ENCODE measurements at places on chromosomes 1 and 21. TPM values are rescaled to one million over a fixed set of nuclear protein-coding genes. Genes with fewer than 3 reads are reported as not detected.
A peak's percentile ranks its signal among the peaks of the same experiment; 100 is the strongest.

- DNase-seq = no peak
These were observed 23.1 kb downstream of the RCC2 start for GRCh38 chr1:17416389-17416788.

GRCh38 chr1:228497817-228498216, 10.6 kb downstream of the RNF187 start:
- DNase-seq = no peak

DNA sequence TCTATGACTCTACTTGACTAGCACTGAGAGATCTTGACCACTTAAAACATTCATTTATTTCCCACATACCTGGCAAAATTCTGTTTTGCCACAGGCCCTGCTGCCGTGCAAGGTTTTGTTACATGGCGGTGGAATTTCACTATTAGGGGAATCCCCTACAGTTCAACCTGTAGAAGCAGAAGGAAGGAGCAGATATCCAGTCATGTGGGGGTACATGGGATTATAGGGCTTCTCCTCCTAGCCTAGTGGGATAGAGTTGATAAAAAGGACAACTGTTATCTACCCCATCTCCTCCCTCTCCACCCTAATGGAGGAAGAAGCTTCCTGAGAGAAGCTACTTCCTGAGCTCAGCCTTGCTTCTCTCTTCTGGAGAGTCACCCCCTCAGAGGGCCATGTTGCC, 17.7 kb upstream of the PROK1 start:
- no peak for DNase-seq

DNA sequence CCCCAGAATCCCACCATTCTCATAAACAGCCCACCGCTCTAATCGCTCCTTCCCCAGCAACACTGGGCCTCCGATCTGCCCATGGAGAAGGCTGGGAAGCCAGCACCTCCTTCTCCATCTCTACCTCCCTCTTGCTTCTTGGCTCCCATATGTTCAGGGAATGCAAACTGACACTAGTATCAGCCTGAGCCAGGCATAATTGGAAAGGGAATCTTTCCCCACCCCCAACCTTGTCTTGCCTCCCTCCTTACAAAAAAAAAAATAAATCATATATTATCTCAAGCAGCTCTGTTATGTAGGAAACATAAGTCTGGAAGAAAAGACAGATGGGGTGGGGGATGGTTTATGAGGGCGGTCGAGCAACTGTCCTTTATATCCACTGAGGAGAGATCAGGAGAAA, 127.2 kb downstream of the NAV1 start:
- DNase-seq = no peak

DNA sequence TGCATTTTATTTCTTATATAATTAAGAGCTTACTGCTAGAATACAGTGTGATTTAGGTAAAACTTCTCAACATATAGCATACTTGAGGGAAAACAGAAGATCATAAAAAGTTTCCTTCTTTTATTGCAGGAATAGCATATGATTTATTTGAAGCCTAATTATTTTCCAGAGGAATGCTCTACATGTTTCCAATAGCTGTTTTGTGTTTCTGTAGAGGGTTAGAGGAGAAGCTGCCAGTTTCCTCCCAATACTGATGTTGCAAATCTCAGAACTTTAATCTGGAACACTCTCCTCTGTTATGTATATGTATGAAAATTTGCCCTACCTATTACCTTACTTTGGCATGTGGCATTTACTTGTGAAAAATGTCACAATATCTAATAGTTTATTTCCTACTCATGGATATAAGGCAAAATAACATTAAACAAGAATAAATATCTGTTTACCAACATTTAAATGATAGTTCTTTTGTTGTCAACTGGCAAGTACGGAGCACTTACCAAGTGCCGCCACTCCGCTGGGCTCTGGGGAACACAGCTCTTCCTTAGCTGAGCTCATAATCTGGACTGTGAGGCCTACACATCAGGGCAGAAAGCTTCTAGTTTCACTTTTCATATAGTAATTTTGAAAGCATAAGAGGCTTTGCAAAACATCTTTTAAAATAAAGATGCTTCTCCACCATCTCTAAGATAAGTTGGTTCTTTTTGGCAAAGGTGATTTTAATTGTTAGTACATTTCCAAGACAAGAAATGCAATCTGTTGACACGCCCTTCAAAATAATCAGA, 239.8 kb upstream of the C1orf105 start:
- peak; percentile 6 for DNase-seq

The ZBTB37 gene
- total RNA-seq = 14.7 TPM

DNA sequence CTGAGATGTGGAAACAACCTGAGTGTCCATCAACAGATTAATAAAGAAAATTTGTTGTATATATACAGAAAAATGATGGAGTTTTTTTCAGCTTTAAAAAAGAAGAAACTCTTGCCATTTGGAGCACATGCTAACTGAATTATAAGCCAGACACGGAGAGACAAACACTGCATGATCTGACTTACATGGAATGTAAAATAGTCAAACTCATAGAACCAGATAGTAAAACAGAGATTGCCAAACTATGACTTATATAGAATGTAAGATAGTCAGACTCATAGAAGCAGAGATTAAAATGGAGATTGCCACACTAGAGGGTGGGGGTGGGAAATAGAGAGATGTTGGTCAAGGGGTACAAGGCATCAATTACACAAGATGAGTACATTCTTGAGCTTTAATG, 1786.6 kb downstream of the PLA2G4A start:
- no peak for DNase-seq

Measured in T-helper 17 cell (primary cell).